ENCODE measurements at places on chromosomes 2 and 18.

DNA sequence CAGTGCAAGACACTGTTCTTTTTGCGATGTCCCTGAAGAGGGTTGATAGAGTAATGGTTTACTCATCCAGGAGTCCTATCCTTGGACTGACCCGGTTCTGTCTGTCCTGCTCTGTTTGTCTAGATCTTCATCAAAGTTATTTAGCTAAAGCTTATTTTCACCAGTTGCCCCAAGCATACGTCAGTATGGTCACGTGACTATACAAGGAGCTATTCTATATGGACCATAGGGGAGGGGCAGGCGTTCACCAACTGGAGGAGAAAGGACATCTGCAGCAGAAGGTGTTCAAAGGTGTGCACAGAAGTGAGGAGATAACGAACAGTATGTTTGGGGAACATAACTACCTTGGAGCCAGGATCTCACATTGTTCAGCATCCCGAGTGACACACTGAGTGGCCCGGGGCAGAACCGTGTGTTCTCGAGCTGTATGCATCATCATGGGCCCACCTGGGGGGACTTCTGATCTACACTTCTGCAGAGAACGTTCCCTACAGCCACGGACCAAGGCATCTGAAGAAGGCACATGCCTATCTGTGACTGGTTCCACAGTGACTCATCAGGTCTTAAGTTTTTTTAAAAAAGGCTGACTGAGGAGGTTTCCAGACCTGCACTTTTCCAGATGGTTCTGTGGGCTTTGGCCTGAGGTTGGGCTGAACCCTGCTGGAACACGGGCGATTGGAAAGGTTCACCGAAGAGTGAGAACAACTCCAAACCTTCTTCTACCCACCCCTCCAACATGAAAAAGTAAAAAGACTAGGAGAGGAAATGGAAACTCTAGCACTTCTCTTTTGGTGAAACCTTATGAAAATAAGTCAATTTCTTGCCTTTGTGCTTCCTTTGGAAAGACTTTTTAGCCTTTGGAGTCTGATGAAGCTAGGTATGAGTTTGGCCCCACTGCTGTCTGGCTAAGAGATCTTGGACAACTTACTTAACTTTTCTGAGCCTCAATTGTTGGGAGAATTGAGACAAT is 68.6 kb upstream of the YWHAQ start:
- DNase-seq, result peak; percentile 56

- DNase-seq, result no peak
Observed at GRCh38 chr2:189594305-189594704, 13.7 kb upstream of the SLC40A1 start.

- DNase-seq, result no peak
Observed at GRCh38 chr18:59853380-59853779, 46.4 kb upstream of the PMAIP1 start.

- DNase-seq, result no peak
Observed at GRCh38 chr2:173415431-173416381, 61.0 kb downstream of the CDCA7 start.

- DNase-seq, result no peak
Observed at GRCh38 chr2:83866211-83866610, 592.9 kb downstream of the SUCLG1 start.

DNA sequence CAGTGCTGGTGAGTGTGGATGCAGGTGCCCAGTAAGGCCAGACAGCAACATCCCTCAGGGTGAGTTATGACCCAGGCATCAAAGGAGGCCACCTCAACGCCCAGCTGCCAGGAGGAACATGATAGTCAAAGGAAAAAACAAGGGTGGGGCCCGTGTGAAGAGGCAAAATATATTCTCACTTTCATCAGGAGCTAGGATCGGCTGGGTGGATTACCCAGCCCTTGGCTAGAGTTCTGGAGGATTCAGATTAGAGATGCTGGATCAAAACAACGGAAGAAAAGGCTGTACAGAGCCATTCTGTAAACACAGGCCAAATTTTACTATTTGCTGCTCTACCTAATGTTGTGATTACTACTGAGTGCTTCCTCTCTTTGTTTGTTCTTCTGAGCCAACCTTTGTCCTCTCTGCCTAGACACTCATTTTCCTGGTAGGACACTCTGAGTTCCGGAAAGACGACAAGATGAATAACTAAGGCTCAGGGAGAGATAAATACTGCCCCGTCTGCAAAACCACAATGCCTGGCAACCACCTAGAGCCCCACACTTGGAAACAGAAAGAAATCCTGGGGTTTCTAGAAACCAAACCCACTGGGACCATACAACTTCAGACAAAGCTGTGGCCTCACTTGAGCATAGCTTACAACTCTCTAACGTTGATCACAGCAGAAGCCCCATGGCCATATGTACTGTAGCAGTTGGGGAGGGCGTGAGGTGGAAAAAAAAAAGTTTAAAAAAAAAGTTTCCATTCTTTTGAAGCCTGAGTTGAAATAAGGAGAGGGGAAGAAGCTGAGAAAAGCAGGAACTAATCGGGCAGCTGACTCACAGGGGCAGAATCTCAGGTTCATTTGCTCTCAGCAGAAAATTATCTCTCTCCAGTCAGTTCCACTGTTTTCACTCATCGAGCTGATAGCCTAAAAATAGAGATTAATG is 17.8 kb upstream of the PMAIP1 start:
- DNase-seq, result no peak

DNA sequence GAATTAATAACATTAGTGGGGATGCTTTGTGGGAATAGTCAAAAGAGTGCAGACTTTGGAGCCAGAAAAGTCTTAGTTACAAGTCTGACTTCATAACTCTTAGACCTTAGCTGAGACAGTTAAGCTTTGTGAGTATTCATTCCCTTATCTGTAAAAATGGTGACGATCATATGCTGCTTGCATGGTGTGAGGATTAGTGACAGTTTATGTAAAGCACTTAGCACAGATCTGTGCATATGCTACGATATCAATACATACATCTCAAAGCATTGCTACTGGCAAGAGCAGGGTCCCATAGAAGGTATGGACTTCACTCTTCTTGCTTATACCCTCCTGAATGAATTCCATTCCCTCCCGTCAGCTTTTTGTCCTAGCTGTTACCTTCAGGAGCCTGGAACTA is 56.7 kb upstream of the LYPD6B start:
- DNase-seq, result no peak

DNA sequence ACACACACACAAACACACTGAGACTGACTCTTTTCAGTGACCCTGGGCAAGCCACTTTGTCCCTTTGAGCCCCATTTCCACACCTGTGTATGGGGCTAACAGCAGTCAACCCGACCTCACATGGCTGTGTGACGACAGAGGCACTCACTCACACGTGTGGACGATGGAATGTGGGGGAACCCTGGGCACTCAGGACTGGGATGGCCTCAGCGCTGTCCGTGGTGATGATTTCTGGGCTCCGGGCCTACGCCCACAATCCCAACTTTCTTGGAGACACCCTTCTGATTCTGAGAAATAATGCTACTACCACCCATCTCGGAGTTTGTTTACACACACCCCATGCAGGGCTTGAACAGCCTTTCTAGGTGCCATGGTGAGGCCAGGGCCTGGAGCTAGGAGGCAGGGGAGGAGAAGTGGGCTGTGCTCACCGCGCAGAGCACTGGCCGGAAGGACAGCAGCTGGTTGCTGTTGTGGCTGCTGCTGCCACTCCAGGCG is 1.5 kb downstream of the CRYBA2 start:
- DNase-seq, result no peak

- DNase-seq, result no peak
Observed at GRCh38 chr18:37452015-37452414, 113.6 kb downstream of the CELF4 start.

- no peak for DNase-seq
Observed at GRCh38 chr2:20534913-20535801, 88.3 kb downstream of the RHOB start.

DNA sequence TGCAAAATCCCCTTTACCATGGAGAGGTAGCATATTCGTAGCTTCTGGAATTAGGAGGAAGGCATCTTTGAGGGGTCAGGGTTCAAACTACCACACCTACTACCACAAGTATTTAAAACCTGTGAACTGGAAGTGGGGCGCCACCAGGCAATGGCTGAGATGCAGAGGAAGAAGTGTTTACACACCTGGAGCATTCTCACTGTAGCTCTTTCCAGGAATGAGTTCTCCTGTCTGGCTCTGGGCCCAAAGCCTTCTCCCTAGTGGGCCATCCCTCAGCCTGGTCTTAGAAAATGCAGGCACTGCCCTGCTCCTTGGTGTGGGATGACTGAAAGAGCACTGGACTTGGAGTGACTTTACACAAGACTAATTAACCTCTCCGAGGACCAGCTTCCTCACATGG is 30.7 kb upstream of the FOXI3 start:
- no peak for DNase-seq

DNA sequence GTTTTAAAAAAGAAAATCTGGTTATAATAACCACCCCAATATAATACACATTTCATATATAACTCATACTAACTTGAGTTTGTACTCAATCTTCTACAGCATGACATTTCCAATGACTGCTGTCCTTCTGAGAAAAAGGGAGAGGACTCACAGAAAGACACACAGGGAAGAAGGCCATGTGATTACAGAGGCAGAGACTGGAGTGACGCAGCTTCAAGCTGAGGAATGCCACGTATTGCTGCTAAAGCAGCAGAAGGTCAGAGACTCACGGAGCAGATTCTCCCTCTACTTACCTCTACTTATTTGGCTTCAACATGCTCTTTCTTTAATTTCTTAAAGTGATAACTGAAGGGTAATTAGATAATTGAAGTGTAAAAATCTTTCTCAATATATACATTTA is 753.5 kb upstream of the PKDCC start:
- DNase-seq, result no peak

GRCh38 chr18:43780782-43781340 is 503.6 kb upstream of the SYT4 start:
- DNase-seq, result peak; percentile 12

DNA sequence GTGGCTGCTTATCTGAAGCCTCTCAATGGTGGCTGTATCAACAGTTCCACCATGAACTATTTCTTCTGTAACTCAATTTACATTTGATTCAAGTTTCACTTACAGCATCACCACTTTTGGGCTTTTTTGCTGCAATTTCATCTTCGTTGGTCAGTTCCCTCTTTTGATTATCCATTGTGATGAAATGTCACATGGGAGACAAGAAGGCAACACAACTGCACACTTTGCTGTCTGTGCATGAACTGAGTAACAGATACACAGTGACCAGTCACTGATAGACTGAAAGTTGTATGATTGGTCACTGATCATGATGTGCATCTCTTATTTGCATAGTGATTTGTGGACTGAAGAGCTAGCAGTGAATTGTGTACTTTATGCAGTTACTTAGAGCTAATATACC is 130.7 kb upstream of the RNF152 start:
- DNase-seq, result no peak

- no peak for DNase-seq
Observed at GRCh38 chr18:78765637-78766281, 213.9 kb upstream of the SALL3 start.

DNA sequence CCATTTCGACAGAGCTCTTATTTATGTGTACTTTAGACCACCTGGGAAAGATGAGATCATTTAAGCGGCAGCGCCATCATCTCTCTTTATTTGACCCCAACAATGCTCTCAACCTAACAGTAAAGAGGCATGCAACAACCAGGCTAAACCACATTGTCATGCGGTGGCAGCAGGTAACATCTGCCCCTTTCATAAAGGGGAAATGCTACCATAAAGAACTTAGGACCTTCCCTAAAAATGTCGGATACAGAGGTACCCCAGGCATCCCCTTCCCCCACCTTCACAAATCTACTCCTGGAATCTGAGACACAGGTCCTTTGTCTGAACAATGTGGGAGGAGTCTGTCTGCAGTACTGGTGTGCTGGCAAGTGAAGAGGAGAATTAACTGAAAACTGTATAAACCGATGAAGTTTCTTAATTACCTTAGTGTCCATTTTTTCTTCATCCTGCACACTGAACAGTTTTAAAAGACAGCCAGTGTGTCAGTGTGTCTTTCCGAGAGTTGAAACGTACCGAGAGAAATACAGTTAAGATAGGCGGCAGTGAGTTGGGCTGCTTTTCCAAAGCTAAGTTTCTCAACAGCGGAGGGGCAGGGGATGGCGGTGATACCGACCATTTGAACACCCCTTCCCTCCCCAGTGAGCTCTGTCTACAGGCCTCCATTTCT is 1.9 kb downstream of the MEX3C start:
- no peak for DNase-seq

GRCh38 chr2:119788752-119789151 is 29.0 kb downstream of the PTPN4 start:
- no peak for DNase-seq

- no peak for DNase-seq
Observed at GRCh38 chr18:21191596-21192307, 50.3 kb upstream of the GREB1L start.

- DNase-seq, result no peak
Observed at GRCh38 chr2:151830961-151831360, 2.7 kb upstream of the ARL5A start.

GRCh38 chr2:188318161-188318749 is 26.6 kb downstream of the GULP1 start:
- no peak for DNase-seq

DNA sequence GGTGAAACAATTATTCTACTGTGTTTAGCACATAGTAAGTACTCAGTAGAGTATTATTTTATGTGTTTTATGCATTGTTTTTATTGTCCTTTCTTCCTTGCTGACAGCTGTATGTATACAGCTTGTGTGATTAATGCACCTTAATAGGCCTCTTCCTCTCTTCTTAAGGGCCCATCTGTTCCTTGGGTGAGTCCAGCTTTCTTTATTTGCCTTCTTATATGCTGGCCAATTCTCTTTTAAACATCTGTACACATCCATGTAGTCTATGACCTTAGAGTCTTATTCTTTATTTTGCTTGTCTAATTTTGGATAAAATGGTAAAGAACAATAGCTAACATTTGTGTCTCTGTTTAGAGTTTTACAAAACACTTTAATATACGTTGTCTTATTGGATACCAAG is 333.7 kb upstream of the MEIS1 start:
- DNase-seq, result no peak

DNA sequence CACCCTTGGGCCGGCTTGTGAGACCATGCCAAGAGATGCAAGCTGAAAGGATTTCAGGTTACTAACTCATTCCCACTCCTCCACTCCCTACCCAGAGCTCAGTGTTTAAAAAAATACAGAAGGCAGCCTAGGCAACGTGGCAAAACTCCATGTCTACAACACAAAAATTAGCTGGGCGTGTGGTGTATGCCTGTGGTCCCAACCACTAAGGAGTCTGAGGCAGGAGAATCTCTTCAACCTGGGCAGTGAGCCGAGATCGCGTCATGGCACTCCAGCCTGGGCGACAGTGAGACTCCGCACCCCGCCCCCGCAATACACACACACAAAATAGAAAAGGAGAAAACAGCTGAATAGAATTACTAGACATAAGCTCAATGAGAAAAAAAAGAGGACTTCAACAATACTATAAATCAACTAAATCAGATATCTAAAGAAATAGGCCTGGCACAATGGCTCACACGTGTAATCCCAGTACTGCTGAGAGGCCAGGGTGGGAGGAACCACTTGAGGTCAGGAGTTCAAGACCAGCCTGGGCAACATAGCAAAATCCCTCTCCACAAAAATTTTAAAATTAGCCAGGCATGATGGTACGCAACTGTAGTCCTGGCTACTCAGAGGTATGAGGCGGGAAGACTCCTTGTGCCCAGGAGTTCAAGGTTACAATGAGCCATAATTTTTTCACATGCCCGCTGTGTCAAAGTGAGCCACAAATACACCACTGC is 10.1 kb downstream of the IWS1 start:
- DNase-seq, result no peak

Data from epithelial cell of proximal tubule (primary cell).